ENCODE measurements at places on chromosomes 6 and 20.

DNA sequence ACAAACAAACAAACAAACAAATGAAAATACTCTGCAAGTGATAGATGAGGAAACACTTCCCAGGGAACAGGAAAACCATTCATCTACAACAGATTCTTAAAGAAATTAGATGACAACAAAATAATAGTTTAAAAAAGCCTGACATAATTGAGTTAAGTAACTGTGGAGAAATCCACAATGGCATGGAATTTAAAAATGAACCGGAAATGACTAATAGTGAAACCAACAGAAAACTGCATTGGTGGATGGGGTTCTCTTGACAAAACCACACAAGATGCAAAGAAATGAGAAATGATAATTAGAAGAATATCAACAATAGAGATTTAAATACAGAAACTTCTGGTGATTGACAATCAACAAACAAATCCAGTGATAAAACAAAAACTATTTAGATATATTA is 785.6 kb downstream of the QKI start:
- no peak for DNase-seq

- DNase-seq, result no peak
Measured at GRCh38 chr6:167913699-167914098, 83.8 kb upstream of the KIF25 start.

DNA sequence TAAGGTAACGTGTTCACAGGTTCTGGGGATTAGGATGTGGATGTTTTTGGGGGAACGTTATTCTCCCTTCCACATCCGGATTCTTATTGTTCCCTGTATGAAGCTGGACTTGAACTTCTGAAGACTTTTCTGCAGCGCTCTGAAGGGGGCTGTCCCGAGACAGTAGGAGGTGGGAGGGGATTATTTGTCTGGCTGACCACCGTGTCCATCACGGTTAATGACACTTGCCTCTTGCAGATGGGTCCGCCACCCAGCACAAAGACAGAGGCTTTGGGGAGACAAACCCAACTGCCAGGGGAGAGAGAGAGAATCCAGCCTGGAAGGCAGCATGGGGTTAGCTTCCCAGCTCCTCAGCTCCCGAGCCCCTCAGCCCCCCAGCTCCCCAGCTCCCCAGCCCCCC is 16.7 kb downstream of the ZDHHC14 start:
- DNase-seq, result no peak

DNA sequence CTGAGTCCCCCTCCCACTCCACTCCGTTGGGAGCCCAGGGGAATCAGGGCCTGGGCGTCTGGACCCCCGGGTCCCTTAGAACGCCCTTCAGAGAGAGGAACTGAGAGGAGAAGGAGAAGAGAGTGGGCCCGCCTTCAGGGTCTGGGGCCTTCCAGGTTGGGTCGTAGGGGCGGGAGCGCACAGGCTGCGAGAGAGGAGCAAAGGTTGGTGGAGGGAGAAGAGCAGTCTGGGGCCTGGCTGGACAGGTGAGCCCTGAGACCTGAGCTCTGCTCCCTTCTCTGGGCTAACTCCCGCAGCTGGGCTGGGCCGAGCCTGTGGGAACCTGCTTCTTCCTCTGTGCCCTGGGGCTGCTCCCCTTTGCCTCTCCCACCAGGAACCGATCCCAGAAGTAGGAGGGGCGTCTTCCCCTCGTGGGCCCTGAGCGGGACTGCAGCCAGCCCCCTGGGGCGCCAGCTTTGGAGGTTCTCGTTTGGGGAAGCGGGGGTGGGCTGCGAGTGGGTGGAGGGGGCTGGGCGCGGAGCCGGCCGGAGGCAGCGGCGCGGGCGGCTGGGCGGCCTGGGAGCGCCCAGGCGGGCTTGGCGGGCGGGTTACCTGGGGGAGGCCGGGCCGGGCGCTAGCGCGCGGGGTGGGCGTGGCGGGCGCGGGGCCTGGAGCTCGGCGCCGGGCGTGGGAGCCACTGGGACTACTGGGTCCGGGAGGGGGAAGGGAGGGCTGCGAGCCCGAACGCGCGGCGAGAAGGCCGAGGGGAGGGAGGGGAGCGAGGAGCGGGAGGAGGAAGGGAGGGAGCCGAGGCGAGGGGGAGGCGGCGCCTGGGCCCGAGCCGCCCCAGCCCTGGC is at the start of gene DDR1:
Gene DDR1, plus strand, starts transcription at position 835 of the 836 bp plus-strand sequence. CDS start 4,211 bp downstream, outside the sequence.
- DNase-seq, result peak; percentile 60

DNA sequence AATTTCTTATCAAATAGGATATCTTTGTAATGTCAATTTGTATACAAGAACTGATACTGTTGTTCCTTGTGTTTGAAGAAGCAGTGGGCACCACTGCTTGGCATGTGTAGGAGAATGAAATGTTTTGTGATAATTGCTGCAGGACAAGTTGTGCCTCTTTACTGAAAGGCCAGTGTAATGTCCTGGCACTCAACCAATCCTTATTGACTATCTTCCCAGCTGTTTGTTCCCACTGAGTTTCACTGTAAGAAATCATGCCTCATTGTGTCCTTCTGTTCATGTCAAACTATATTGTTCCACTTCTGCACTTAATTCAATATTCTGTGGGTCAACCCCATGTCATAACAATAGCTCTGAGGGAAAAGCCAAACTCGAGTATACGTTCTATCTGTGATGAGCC is 136.1 kb upstream of the FAM83B start:
- no peak for DNase-seq

DNA sequence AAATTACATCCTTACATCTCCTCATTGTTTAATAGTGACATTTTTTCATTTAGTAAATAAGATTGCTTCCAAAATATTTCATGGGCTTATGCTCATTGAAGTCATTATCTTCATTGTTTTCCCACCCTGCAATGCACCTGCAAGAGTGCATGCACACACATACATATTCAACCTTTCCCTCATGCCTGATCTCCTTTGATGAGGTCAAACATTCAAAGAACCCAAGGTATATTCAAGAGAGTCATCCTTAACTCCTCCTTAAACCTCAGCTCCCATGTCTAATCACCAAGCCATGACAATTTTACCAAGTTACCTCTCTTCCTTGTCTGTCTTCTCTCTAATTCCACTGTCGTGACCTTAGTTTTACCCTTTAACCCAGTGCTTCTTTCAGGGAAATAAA is 56.5 kb downstream of the HIVEP2 start:
- no peak for DNase-seq

DNA sequence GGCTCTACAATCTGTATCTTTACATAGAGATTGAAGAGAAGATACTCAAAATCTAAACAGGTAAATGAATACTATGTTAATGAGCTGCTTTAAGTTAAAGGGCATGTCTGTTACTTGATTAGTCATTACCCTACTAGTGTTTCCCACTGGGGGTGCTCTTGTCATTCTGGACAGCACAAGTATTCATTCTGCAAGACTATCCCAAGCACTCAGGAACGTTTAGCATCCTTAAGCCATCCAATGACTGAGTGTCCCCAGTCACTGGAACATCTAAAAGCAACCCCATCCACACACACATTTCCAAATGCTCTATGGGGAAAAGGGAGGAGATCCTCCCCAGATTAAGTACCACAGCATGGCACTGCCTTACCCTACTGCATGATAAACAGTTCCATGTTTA is 25.7 kb downstream of the EZR start:
- no peak for DNase-seq

GRCh38 chr6:161133963-161134362 is 139.9 kb downstream of the AGPAT4 start:
- DNase-seq, result no peak

GRCh38 chr20:49557449-49557848 is 10.5 kb downstream of the PTGIS start:
- DNase-seq, result no peak

DNA sequence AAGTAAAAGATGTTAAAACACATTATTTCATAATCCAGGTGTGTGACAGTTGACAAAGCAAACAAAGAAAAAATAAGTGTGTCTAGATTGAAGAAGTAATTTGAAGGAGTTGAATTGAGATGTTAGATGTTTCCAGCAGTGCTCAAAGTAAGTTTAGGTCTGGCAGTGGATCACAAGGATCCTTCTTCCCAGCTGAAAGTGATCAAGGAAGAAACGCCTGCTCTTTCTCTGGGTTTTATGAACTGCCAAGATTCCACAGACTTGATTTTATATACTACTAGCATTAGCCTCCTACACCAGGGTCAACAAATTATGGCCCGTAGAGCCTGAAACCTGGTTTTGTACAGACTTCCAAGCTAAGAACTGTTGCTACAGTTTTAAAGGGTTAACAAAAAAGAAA is 30.3 kb downstream of the STX7 start:
- no peak for DNase-seq

DNA sequence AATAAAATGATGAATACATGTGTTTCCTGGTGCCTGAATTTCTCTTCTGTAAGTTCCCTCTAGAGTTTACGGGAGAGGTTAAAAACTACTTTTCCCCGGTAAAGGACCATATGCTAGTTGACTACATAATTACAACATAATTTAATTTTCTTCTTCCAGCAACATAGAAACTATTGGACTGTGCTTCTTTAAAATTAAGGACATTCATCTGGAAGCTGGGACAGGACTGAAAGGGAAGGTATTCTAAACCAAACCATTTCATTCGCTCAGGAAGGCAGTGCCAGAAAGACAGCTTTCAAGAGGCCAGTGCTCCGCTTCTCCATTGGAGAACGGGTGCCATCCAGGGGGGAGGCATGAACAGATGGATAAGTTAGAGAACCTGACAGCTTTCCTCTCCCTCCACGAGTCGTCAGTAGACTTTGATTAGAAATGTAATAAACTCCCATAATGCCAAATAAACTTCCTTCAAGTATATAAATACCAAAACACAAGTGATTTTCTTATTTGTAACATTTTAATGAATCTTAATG is 458.0 kb upstream of the SOX4 start:
- DNase-seq, result no peak

- no peak for DNase-seq
Measured at GRCh38 chr6:1513215-1513780, 96.4 kb upstream of the FOXC1 start.

DNA sequence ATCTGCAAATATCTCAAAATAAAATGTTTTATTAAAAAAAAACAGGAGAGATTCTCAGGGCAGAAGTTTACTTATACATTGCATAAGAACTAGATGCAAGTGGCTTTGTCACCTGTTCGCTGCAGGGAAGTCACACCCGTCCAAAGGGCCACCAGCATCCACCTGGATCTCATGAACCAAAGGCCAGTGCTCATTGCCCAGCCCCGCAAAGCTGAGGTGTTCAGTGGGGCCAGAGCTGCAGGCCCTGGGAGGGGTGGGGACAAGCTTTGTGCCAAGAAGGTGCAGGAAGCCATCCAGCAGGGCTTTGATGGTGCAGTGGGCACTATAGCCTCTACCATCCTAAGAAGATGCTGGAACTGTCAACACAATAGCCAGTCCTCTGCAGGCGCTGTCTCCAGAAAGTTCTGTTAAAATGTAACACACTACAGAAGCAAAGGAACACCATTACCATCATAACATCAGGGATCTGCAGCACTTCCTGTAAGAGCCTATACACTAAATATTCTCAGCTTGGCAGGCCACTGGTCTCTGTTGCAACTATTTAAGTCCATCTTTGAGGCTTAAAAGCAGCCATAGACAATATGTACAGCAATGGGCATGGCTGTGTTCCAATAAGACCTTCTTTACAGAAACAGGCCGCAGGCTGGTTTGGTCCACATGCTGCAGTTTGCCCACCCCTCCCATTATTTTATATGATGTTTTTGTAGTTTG is 15.7 kb upstream of the CD93 start:
- no peak for DNase-seq

GRCh38 chr20:9031991-9032390 is 36.9 kb upstream of the PLCB4 start:
- DNase-seq, result no peak

GRCh38 chr6:147087641-147088040 is 116.6 kb upstream of the STXBP5 start:
- DNase-seq, result no peak

DNA sequence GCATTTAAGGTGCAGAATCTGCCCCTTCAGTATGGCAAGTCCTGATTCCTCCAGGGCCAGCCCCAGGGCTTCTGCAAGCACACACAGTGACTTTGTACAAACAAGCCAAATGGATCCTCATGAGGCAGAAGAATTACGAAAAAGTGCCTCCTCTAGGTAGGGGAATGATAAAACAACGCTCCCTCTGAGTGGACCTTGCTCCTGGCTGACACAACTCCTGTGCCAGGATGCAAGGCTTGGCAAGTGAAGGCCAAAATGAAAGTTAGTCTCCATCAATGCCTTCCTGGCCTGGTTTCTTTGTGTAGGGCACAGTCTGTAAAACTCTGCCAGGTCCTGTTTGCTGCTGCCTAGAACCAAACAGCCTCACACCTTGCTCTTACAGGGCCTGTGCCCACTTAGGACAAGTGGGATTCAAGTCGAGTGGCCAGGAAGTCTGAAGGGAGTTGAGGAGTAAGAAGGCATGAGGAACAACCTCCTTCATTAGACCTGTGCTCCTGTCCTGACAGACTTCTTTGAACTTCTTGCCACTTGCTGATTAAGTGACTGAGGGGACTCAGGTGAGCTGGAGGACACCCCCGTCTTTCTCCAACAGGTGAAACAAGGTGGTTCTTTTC is 417.1 kb downstream of the CDC5L start:
- DNase-seq, result no peak

DNA sequence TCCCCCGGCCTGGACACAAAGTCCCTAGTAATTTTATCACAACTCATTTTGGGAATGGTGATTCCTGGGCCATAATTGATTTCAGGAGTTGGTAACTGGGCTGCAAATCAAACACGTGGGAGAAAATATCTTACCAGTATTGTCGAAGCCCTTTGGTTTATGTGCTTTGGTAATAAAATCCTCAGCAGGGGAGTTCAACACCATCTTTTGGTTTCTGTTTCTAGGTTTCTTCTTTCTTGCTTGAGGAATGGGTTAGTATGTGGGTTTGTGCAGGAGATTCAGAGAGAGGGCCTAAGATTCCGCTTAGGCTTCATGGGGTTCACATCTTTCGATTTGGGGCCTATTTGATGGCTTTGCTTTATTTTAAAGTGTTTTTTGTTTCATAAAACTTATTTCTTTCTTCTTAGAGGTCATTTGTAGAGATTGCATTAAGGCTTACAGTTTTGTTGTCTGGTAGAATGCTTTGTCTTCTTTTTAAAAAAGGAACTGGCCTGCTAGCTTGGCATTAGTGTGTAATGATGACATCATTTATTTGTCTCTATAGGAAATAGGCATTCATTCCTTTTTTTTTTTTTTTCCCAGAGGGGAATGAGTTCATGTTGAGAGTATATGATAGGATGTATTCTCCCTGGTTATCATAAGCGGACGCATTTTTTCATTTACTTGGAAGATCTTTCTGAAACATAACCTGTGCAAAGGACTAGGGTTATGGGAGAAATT is 45.8 kb downstream of the CYP24A1 start:
- no peak for DNase-seq
